ENCODE measurements at places on chromosomes 5 and 9.

DNA sequence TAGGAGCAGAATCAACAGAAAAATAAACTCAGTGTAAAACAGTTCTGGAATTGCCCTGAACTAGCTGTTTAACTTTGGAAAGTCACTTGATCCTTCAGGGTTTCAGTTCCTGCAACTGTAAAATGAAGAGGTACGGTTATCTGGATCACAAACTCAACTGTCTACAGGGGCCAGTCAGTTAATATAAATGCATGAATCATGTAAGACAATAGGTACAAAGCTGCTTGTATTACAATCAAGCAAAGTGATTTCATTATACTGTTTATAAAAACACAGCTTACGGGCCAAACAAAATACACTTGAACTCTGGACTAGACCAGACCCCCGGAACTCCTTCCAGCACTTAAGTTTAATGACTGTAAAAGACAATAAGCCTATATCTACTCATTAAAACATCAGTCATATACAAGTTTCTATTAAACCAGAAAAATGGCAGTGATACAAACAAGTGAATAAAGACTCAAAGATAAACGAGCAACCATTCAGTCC lies 73.0 kb downstream of the MRPS27 start:
- DNase-seq = no peak

GRCh38 chr9:14909961-14910805 lies at the start of gene FREM1:
FREM1 (minus strand) TSS chr9:14910428; CDS start chr9:14868977, 41,451 bp downstream.
- no peak for DNase-seq

GRCh38 chr9:115328228-115328627 lies 210.3 kb upstream of the TNC start:
- DNase-seq = no peak

DNA sequence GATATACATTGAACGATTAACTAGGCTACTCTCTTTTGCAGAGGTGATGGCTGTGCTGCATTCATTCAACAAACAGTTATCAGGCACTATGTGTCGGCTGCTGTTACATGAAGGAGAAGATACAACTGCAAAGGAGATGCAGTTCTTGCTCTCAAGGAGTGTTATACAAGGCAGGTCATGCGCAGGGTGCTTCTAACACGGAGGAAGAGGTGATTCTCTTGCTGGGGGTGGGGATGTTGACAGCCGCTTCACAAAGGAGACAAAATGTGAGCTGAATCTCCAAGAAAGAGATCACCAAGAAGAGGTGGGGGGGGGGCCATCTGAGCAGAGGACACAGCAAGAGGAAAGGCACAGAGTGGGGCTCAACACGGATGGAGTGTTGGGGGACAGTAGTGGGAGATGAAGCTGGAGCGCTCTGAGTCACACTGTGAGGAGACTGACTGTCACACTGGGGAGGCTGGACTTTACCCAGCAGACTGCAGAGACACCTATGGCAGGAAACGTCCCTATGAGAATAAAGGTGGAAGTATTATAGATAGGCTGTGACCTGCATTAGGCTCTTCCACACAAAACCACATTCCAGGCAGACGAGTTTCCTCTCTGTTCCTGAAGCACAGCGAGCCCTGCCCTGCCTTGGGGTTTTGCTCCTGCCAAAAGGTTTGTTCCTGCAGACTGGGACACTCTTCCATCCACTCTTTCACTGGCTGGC lies 20.9 kb downstream of the NDUFA8 start:
- DNase-seq = no peak
